ENCODE measurements at places on chromosomes 7 and 10.
A peak's percentile ranks its signal among the peaks of the same experiment; 100 is the strongest.

GRCh38 chr7:149809215-149809614 is 29.0 kb upstream of the ZNF862 start:
- DNase-seq, result no peak

GRCh38 chr7:16463949-16464715 is 1.4 kb downstream of the SOSTDC1 start:
- DNase-seq, result no peak

- no peak for DNase-seq
Measured at GRCh38 chr10:31522820-31523219, 203.8 kb downstream of the ZEB1 start.

- DNase-seq, result no peak
Measured at GRCh38 chr10:78164702-78165101, 131.0 kb downstream of the RPS24 start.

DNA sequence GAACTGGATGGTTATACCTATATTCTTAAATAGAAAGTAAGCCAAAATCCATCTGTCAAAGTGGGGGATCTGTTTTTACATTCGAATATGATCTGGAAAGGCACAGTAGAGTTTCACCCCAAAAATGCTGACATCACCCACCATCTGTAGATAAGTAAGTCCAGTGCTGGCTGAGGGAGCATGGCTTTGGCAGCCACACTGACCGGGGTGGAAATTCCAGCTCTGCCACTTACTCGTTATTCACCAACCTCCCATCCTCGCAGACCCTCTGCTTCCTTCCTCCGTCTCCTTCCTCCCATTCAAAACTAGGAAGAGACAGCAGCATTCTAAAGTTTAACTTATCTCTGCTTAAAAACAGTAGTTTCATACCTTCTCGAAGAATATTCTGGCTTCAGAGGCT is 84.9 kb upstream of the GATA3 start:
- DNase-seq, result no peak

GRCh38 chr7:156386097-156386496 is 254.5 kb upstream of the RNF32 start:
- no peak for DNase-seq

GRCh38 chr7:7970237-7970530 is 1.6 kb downstream of the GLCCI1 start:
- DNase-seq, result no peak

DNA sequence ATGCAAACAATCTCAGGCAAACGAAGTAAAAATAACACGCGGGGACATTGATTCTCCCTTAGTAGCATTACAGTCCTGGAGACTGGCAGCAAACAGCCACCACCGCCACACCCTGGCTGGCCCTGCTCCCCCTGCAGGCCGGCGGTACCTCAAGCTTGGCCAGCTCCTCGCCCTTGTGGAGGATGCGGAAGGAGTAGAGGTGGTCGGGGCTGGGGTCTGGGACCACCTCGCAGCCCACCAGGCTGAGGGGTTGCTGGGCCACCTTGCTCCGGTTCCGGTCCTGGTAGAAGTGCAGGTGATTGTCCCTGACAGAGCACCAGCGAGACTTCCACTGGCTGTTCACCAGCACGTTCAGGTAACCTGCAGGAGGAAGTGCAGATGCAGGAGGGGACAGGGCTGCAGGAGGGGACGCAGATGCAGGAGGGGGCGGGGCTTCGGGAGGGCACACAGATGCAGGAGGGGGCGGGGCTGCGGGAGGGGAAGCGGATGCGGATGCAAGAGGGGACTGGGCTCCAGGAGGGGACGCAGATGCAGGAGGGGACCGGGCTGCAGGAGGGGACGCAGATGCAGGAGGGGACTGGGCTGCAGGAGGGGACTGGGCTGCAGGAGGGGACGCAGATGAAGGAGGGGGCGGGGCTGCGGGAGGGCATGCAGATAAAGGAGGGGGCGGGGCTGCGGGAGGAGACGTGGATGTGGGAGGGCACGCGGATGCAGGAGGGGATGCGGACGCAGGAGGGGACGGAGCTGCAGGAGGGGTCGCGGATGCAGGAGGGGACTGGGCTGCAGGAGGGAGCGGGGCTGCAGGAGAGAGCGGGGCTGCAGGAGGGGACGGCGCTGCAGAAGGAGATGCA is 65.7 kb downstream of the VWA2 start:
- DNase-seq, result peak; percentile 42

- no peak for DNase-seq
Measured at GRCh38 chr7:113338071-113338696, 219.8 kb upstream of the SMIM30 start.

GRCh38 chr10:84204610-84205009 is 10.3 kb downstream of the CDHR1 start:
- DNase-seq, result no peak

GRCh38 chr10:109665321-109665720 is 258.0 kb downstream of the XPNPEP1 start:
- DNase-seq, result no peak

DNA sequence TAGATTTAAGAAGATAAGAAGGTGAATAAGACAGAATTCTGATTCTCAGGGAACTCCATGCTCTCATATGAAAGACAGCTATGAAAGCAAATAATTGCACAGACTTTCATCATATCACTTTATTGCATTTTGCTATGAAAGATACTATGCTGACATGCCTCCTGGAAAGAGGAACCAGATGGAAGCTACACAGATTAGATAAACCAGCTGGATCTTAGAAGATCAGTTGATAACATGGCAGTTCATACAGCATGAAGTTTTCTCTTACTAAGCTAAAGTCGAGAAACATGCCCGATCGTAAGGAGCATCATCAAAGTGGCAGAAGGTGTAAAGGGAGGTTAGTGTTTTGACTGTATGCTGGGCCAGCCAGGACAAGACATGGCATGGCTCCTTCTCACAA is 112.5 kb upstream of the DPP6 start:
- DNase-seq, result no peak

- no peak for DNase-seq
Measured at GRCh38 chr10:127500127-127500526, 49.0 kb upstream of the NPS start.

DNA sequence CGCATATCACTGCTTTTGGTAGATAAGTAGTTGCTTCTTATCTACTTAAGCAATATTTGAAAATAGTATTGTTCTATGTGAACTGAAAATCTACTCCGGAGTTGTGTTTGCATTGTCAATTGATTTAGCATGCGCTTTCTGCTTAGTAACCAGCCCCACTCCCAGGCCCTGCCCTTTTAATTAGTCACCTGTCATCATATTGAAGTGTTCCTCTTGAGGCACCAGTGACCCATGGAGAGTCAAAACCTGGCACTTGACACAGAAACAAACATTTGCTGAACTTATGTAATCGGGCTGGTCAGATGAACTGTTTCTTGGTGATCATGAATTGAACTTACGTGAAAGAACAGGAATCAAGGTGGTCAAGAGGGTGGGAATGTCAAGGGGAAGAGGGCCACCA is 27.8 kb upstream of the CDHR3 start:
- no peak for DNase-seq

- DNase-seq, result no peak
Measured at GRCh38 chr10:103574097-103575061, 80.9 kb downstream of the NEURL1 start.
